ENCODE measurements at places on chromosomes 3 and 15.

DNA sequence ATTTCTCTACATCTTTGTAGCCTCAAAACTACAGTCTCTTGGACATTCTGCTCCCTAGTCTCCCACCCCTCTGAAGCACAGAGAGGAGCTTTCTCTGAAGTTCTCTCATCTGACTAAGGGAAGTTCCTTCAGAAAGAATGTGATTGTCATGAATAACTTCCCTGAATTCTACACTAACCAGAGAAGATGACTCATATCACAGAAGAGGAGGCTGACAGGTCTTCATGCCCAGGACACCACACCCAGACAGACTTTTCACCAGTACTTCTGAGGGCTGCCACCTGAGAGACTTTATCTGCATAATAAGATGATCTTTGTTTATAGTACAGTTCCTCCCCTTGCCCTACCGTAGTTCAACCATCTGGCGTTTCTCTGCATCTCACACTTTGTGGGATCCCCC, 52.8 kb downstream of the CDIN1 start:
- DNase-seq: peak; percentile 23

DNA sequence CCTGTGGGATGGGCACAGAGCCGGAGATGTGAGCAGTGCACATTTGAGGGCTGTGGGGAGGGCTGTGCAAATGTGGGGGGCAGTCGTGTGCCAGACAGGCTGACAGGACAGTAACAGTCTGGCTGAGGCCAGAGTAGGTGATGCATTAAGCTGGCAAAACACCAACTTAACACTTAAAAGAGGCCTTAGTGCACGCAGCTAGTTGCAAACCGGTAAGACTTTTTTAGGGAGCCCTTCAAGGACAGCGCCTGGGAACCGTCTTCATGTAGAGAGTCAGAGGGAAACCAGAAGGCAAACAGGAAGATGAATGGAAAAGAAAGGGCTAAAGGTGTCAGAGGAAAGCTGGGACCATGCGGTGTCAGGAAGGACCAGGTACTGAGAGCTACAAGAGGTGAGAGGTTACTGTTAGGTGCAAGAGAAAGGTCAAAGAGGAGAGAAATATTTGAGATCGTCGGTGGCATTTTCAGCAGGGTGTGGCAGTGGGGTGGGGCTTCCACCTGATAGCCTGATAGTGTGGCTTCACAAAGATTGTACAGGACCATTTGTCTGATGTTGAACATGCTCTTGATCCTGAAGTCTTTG, 30.0 kb upstream of the CHD2 start:
- no peak for DNase-seq

- peak; percentile 82 for DNase-seq
Measured at GRCh38 chr15:101128221-101129015, 123.4 kb downstream of the CHSY1 start.

DNA sequence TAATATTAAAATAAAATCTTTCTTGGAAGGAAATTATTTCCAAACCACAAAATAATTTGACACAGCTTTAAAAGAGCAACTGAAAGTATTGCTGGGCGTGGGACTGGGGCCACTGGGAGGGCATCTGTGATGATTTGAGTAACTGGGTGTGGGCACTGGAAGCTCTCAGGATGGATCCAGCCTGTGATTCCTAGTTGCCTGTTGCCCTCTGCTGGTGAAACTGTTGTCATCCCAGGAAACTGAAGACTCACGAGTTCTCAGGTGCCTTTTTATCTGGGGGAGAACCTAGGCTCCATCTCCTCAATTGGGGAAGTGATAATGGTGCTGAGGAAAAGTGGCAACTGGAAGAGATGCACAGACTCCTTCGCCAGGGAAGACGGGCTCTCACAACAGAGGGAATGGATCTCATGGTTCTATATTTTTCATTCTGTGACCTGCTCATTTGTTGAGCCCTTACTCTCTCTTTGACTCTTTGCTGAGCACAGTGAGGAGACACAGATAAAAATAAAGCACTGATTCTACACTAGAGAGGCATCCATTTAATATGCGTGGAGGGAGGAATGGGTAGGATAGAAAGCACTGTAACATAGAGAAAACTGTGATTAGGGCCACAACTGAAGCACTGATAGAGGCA, 61.6 kb downstream of the TPRG1 start:
- DNase-seq: no peak

DNA sequence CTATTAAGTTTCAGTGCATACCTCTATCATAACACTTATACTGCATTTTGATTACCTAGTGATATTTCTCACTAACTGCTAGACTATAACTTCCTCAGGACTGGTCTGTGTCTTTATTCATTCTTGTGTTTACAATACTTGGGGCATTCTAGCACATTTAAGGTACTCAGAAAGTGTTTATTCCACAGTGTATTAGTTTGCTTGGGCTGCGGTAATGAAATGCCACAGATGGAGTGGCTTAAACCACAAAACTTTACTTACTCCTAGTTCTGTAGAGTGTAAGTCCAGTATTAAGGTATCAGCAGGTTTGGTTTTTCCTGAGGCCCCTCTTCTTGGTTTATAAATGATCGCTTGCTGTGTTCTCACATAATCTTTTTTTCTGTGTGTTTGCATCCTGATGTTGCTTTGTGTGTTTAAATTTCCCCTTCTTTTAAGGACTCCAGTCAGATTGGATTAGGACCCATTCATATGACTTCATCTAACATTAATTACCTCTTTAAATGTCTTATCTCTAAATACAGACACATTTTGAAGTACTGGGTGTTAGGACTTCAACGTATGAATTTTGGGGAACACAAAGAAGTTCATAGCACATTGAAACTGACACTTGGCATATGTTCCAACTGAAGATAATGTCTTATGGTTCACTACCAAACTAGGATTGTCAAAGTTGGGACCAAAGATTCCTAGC, 23.9 kb downstream of the RNF111 start:
- DNase-seq: no peak

DNA sequence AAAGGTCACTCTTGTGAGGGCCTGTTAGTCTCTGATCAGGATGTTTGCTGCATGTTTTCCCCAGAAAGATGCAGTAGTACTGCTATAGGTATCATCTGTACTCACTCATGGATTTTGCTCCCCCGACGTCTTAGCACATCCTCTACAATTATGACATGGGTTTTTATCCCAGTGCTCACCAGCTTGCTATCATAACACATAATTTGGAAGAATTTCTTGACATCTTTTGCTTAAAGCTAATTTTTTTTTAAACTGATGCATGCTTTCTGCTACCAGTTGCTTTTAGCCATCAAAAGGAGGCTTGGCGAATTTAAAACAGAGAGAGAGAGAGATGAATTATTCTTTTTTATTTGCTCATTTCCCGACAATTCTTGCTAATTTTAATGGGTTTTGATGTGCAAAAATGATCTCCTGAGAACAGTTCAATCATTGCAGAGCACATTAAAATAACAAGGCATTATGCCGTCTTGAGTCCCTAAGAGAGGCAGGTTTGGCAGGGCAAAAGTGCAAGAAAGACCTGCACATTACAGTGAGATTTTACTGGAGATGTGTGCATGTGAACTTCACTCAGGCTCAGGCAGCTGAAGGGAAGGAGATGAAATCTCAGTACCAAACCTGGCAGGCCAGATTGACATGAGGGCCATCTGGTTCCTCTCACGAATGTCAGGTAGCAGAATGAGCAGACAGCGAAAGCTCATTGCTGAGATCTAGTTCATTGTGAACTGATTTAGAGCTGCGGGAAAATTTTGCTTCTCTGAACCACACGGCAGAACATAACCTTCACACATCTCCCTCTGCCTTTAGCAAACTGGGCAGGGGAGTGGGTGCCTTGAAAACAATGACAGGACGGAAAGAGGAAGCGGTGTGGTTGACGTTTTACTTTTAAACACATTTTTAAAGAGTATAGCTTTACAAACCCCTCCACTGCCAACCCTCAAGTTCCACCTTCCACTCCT, 25.9 kb upstream of the GOLGA8B start:
- DNase-seq: no peak

- DNase-seq: no peak
Measured at GRCh38 chr3:48232734-48233133, 8.2 kb upstream of the ZNF589 start.

DNA sequence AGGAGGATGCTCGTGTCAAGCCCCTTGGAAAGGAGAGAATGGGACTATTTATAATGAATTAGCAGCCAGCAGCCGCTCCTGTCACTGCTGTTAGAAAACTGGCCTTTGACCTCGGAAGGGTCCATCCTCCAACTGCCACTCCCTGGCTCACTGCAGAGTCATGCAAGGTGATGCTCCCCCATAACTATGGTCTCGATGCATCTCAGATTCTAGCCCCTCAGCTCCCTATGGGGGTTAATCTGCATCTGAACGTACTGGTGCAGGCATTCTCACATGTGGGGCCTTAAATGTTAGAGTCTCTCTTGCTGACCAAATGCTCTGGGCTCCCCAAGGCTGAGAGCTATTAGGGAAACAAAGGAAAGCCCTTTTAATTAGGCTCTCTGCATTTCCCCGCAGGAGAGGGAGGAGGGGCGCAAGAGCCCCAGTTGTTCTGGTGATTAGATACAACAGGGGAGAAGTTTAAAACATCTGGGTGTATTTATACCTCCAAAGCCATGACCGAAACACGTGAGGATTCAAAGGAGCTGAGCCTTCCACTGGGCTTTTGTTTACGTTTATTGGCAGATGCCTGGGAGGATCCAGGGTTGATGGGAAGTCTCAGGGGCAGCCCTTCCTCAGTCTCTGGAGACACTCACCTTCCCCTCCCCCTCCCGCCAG, 182.5 kb downstream of the OPA1 start:
- no peak for DNase-seq

GRCh38 chr3:178195824-178196223, 340.4 kb upstream of the KCNMB2 start:
- DNase-seq: peak; percentile 33

DNA sequence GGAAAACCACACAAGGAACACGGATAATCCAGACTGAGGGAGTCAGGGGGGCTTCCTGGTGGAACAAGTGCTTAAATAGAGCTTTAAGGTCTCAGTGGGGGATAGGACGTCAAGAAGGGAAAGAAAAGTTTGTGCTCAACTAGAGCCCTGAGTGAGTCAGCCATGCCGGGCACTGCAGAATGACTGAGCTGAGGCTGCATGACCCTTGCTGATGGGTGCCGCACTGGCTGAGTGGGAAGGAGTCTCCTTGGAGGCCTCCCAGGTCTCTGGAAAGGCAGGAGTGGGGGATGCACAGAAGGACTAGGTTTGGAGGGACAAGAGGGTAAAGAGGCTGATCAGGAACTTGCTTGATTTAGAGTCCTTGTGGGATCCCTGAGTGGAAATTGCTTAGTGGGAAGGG, 150.3 kb downstream of the RPLP1 start:
- no peak for DNase-seq

- DNase-seq: no peak
Measured at GRCh38 chr3:31288641-31289100, 244.1 kb upstream of the STT3B start.

DNA sequence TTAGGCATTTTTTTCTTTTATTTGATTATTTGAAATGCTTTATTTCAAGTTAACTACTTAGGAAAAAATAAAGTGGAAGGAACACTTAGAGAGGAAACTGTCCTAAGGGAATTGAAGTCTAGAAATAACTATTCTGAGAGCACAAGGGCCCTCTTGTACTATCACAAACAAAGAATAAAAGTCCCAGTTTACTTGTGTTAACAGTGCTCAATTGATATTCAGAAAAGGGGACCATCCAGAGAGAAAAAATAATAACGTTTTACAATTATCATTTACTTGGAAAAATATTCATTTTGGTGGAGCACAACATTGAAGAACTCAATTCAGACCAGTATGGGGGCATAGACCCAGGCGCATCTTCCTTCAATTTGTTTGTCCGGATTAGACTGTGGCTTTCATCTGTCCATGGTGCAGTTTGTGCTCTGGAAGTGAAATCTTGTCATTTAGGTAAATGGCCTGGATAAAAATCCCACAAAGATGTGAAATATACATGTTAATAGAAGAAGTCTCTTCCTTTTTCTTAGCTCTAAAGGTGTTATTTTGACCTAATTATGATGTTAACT, 54.5 kb upstream of the SAMMSON start:
- DNase-seq: no peak

DNA sequence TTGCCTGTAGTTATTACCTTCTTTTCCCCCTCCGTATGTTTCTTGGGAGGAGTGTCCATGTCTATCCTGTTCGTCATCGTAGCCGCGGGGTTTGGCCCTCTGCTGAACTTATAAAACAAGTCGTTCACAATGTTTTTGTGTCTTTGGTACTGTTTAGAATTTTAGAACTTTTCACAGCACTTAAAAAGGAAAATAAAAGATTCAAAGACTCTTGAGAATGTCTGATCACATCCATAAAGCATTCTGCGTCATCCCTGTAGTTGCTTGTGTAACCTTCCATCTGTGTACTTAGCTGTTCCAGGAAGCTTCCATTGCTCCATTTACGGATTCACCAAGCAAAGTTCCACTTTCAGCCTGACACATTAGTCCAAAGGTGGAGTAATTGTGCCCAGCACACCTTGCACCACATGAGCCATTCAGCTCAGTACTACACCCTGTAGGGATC, 677.1 kb upstream of the NR2F2 start:
- peak; percentile 66 for DNase-seq

DNA sequence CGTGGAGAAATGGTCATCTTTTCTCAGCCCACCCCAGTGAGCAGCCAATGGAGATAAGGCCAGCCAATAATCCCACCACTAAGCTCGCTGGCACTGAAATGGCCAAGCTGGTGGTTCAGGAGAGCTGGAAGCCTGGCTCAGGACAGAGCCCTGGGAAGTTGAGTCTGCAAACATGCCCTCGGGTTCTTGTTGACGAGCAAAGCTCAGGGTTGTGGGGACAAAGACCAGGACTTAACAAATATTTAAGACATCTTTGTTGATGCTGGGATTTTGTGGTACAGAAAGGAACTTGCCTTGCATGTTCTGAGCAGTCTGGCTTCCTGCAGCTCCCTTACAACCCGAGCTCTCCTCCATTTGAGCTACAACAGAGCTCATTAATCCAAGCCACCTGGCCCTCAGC, 4.4 kb downstream of the FAH start:
- DNase-seq: no peak

DNA sequence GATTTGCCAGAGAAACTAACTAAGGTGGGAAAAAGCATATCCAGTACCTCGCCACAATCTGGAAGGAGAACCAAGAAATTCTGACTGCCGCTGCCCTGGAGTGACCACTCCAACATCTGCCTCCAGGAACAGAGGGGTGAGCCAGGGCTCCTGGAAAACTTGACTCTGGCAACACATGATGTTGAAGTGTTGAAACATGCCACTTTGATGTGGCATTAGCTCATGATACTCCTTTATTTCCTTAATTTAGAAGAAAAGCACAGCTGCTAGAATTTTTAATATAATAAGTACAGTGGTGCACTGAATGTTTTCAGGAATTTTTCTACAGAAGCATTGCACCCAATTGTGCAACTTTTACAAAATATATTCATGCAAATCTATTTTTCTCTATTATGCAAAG, 109.9 kb upstream of the BCL6 start:
- DNase-seq: no peak

GRCh38 chr3:99971761-99972160, 142.5 kb downstream of the FILIP1L start:
- DNase-seq: no peak
